Body of pancreas (tissue), 4 donors: ENCODE measurements at places on chromosomes 1 and 21. TPM values are rescaled to one million over a fixed set of nuclear protein-coding genes. Genes with fewer than 3 reads are reported as not detected.

The RCC2 gene
- 19.2 TPM for total RNA-seq

The GLMN gene
- 3.6 TPM for total RNA-seq

The NUP210L gene
- not detected for total RNA-seq

The BRDT gene
- total RNA-seq = not detected

The OLFML2B gene
- 1.6 TPM for total RNA-seq
